ENCODE measurements at places on chromosomes 1 and 21.
A peak's percentile ranks its signal among the peaks of the same experiment; 100 is the strongest.

GRCh38 chr21:45294509-45295291, 7.0 kb upstream of the POFUT2 start:
- DNase-seq, result no peak

DNA sequence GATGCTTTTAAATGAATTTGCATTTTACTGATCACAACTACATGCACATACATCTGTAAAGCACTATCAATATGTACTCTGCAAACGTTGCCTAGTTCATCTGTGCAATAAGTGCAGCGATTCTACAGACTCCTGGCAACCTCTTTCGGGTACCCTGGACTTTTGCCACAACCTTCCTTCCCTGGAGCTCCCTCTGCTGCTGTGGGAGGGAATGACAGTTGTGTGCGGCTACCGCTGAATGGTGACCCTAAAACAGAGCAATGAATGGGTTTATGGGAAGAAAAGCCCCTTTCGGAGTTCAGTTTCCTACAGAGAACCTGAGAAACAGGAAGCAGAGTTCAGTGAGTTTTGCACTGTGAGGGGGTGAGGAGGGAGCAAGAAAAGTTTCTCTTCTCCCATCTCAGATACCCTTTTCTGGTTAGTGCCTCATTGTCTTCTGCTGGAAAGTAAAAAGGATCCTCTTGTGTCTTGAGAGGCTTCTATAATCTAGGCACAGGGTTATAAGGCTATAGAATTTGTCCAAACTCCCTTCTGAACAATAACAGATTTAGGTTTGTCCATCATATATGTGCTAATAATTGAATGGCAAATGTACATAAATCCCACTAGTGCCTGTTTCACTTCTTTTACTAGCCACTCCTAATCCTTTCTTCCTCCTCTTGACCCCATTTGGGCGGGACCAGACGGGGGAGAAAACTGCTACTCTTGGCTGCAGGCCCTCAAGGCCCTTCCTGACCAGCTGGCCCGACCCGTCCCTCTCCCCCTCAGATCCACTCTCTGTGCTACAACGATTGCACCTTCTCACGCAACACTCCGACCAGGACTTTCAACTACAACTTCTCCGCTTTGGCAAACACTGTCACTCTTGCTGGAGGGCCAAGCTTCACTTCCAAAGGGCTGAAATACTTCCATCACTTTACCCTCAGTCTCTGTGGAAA, 19.8 kb upstream of the SARS1 start:
- peak; percentile 59 for DNase-seq

DNA sequence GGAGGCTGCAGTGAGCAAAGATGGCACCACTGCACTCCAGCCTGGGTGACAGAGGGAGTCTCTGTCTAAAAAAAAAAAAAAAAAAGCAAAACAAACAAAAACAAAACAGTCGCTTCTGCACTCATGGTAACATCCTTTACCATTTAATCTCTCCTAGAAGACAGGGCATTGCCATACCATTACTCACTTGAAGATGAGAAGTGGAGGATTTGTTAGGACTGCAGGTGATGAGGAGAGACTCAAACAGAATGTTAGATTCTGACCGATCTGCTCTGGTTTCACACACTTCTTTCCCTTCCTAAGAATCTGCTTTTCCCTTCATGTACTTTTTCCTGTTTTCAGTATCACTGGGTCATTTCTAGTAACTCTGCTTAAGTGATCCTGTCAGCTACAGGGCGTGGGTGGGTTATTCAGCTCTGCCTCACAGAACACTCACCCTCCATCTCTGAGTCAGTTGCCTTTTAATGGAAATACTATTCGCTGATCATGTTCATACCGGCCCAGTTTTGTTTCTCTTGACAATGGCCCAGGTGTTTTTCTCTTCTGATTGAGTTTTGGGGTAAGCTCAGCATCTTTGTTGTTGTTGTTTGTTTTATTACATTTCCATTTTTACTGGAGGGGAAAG, 148.0 kb upstream of the ERG start:
- DNase-seq, result peak; percentile 25

DNA sequence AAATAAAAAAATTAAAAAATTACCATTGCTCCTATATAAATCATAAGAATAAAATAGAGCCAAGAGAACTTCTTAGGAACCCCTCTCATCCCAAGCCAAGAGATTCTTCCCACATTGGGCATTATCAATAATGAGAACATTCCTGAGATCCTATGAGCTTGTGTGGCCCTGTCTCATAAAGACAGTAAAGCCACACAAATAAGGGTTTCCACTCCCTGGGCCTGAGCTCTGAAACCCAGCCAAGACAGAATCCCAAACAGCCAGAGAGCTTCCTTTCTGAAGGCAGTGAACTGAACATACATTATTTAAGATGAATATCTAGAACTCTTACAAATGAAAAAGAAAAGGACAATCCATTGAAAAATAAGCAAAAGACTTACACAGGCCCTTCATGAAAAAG, 68.3 kb downstream of the SLC45A1 start:
- DNase-seq, result no peak

- DNase-seq, result no peak
These were observed 88.1 kb upstream of the HNRNPU start for GRCh38 chr1:244952280-244952933.

GRCh38 chr1:216766633-216767327, 43.6 kb upstream of the ESRRG start:
- DNase-seq, result no peak

- DNase-seq, result no peak
These were observed 5.8 kb downstream of the MAPKAPK2 start for GRCh38 chr1:206690516-206690915.

DNA sequence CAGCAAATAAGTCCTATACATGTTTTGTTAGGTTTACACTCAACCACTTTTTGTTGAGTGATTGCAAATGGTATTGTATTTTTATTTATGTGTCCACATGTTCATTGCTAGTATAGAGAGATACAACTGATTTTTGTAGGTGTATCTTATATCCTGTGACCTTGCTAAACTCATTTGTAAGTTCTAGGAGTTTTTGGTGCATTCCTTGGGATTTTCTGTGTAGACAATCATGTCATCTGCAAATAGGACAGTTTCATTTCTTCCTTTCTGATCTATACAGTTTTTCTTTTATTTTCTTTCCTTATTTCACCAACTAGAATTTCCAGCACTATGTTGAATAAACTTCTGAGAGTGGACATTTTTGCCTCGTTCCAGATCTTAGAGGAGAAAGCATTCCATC, 16.5 kb upstream of the BATF3 start:
- DNase-seq, result peak; percentile 21

GRCh38 chr1:204726478-204726877, 40.9 kb upstream of the LRRN2 start:
- no peak for DNase-seq

GRCh38 chr1:101394041-101394440, 157.2 kb downstream of the S1PR1 start:
- no peak for DNase-seq

GRCh38 chr1:99598738-99599411, 47.0 kb upstream of the PALMD start:
- DNase-seq, result no peak

GRCh38 chr1:29105822-29106221, 17.9 kb downstream of the TMEM200B start:
- peak; percentile 37 for DNase-seq

DNA sequence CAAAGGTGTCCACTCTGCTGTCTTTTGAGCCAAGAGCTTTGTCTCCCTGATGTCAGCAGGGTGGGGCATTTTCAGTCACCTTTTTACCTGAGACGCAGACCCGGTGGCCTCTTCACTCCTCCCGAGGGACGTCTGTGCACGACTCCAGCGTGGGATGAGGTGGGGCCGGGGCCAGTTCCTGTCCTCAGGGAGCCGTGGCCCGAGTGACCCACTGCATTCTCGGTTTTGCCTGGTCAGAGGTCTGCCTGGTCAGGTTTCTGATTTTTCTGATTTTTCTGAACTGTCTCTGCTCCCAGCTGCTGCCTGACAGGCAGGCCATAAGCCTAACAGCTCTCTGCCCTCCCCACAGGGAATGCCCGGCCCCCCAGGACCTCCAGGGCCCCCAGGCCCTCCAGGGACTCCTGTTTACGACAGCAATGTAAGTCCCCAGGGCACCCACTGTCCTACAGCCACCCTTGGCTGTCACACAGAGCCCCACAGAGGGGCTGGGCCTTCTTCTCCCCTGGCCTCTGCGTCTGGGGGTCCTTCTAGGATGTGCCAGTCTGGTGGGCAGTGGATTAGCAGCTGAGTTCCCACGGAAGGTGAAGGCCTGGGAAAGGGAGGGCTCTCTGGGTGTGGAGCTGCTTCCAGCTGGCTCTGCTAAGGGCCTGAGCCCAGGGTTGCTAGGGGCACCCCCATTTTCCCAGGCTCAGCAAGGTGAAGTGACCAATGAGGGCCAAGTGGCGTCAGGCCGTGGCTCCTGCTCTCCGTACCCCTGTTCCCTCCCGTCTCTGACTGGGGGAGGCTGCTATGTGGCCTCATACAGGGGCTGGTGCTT, 45.9 kb downstream of the SLC19A1 start:
- DNase-seq, result no peak

- DNase-seq, result no peak
These were observed 404.4 kb downstream of the SIPA1L2 start for GRCh38 chr1:232225336-232226131.

- DNase-seq, result no peak
These were observed 57.4 kb upstream of the AJAP1 start for GRCh38 chr1:4597020-4597419.

DNA sequence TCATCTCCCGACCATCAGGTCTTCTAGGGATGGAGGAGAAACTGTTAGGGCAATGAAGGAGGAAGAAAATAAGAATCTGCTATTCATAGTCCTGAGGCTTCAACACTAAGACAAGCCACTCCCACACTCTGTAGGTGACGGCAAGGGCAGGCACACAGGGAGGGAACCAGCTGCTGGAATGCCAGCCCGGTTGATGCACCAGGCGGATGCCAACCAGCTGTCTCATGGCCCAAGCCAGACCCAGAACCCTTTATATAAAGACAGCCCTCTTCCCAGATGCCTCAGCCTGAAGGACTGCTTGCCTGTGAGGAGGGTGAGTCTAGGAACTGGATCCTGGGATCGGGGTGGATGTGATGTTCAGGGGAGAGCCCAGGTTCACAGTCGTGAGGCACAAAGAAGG, at the start of gene KPRP:
Gene KPRP, plus strand, starts transcription at position 279 of the 400 bp plus-strand sequence. CDS start 1,564 bp downstream, outside the sequence.
- no peak for DNase-seq

DNA sequence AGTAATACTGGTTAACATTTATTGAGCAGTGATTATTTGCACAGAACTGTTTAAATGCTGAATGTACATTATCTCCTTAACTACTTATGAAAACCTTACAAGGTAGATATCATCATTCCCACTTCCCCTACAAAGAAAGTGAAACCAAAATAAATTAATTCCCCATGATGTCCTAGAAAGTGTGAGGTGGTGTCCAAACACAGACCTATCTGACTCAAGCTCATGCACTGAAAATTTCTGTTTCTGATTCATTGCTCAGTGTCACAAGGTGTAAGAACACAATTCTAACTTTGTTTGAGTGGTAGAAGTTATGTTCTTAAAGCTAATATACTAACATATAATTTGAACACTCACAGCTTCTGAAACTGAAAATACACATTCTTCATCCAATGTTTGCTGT, 178.7 kb downstream of the MRPL39 start:
- DNase-seq, result peak; percentile 95

- no peak for DNase-seq
These were observed 18.6 kb upstream of the RALGPS2 start for GRCh38 chr1:178706432-178706831.

- no peak for DNase-seq
These were observed 68.1 kb upstream of the RRP15 start for GRCh38 chr1:218217040-218217439.

DNA sequence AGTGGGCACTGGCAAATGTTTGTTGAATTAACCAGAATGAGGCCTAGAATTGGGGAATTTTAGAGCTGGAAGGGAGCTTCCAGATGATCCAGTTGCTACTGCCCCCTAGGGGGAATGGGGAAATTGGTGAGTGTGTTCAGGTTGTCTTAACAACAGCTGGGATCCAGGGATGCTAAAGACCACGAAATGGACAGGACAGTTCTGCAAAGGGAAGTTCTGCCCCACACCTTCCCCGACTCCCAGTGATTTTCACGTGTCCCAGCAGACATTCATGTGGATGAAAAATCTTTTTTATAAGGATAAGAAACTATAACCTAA, 33.9 kb downstream of the TRIM62 start:
- peak; percentile 14 for DNase-seq

DNA sequence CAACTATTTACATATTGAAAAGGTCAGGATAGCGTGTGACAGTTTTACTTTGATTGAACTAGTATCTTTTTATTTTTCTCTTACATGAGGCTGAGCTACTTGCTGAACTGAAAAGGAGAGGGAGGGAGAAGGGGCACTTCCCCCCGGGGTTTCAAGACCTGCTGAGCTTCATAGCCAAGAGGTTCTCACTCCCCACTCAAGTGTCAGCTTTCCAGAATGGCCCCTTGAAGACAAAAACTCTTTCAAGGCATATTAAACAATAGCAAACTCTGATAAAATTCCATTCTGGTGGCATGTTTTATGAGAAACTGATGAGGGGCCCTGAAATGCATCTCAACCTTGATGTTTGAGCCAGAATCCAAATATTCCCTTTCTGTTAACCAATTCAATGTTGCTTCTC, 143.0 kb downstream of the KAZN start:
- no peak for DNase-seq

DNA sequence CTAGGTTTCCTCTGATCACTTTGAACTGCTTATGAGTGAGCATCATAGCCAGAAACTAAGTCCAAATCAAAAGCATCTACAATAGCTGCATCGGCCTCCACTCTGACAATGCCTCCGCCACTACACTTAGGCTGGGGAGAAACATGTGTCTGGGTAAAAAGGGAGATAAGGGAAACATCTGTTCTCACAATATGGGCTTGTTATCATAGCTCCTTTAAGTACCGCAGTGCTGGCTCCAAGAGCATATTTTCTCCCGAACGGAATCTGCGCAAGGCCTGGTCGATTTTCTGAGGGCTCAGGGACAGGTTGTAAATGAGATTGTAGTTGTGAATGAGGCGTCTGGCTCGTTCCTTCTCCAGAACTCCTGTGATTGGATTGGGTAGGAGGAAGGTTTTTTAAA, 63.9 kb upstream of the CYP2J2 start:
- no peak for DNase-seq

DNA sequence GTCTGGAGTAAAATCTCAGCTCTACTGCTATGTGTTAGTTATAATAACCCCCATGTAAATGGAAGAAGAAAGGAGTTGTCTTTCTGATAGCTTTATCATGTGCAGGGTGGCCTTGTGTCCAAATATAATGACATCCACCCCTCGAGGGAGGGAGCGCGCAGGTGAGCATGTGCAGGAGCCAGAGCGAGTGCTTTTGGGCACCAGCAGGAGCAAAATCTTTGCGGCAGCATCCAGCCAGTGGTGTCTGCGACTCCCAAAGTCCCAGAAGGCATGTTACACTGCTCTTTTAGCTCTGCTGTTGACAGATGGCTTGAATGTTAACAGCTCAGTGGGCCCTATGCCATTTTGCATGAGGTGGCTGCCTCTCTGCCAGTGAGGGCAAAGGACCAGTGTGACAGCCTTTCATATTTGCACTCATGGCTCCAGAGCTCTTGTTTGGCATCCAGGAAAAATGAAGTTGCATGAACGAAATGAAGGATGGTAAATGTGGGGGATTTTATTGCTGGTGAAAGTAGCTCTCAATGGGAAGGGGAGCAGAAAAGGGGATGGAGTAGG, 146.7 kb downstream of the HMCN1 start:
- no peak for DNase-seq

All from inflammatory macrophage treated with lipopolysaccharide for 4 hours (primary cell).